ENCODE measurements at places on chromosomes 4 and X. TPM values are rescaled to one million over a fixed set of nuclear protein-coding genes. Genes with fewer than 3 reads are reported as not detected.

Gene NOX1
- not detected for total RNA-seq

Gene GC
- total RNA-seq = not detected

Gene NAAA
- total RNA-seq = 31.6 TPM

Gene TMEM175
- 21.0 TPM for total RNA-seq

Gene SNCA
- total RNA-seq = 0.37 TPM

Gene CT45A5
- total RNA-seq = not detected

Gene AMBN
- total RNA-seq = not detected

DNA sequence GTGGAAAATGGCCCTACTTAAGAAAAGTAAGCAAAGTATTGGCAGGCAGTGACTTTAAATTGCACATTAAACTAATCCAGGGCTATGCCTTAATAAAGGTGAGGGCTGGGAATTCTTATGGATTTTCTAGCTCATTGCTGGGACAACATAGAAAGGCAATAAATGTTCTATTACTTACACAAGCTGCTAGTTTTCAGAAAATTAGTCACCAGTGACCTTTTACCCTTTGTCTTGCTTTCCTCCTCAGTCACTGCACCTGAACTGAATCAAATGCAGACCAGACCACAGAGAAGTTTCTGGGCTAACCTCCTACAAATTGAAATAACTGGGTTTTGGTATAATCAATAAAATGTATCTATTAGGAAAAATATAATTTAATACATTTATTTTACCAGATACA lies 694.4 kb upstream of the FAM241A start:
- DNase-seq = no peak

GRCh38 chr4:180156684-180157083 lies 2086.5 kb upstream of the TENM3 start:
- no peak for DNase-seq

DNA sequence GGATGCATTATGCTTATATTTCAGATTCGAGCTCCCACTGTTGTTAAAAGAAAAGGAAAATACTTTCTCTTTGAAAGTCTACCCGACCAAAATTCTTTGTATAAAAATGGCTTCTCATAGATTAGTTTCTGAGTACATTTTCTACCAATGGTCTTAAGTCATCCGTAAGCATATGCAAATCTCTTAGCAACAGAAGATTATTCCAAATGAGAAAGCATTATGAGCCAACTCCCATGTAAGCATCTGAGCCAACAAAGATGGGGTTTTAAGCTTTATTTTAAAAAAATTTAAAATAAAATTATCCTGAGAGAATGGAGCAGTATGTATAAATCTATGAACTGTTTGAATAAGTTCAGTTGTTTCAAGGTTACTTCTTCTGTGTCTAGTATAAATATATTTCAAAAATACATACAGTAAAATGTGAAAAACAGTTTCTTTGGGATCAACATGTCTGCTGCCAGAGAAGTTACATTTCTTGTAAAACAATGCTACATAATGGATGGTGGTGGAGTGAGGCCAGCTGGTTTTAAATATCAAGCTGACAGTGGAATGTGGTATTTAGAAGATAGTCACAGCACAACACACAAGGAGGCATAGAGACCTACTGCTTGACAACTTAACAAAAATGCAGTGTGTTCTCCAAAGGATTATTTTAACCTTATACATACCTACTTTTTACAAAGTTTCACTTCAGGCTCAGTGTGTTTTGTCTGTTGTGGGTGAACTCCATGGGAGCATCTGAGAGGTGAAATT lies 199.5 kb upstream of the DIPK2B start:
- no peak for DNase-seq

DNA sequence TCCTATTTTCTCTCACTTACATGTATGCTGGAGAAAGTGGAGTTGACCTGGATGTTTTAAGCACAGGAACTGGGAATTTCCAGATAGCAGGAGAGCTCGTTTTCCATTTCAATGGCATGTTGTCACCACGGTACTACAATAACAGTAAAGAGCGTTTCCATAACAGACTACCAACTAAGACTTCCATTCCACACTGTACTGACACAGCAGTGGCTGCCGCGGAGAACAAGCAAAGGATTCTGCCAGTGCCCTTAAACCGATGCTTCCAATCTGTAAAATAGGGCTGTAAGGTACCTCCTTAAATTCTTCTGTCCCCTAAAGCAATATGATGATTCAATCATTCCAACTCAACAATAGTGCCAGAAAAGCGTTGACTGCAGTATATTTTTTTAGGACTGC lies 143.9 kb downstream of the KLHL13 start:
- no peak for DNase-seq

DNA sequence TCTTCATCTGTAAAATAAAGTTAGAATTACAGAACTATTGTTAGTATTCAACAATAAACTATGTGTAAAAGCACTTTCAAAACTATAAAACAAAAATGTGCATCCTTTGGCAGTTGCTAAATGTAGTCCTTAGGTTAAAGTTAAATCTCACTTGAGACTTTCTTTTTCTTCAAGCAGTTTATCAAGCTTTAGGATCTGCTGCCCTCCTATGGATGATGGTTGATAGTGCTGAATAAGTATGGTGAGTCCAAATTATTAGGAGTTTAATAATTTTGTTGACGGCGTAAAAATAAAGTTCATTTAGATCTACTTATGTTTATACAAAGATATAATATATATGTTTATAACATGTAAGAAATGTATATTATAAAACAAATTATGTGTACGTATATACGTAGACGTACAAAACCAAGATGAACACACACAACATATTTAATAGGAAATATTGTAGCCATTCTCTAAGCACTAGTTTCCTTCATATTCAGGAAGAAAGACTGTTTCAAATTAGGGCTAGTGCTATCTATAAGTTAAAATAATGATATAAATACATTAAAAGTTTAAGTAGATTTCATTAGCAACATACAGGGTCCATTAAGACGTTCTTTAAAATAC lies 22.3 kb downstream of the UGT2A2 start:
- DNase-seq = no peak

DNA sequence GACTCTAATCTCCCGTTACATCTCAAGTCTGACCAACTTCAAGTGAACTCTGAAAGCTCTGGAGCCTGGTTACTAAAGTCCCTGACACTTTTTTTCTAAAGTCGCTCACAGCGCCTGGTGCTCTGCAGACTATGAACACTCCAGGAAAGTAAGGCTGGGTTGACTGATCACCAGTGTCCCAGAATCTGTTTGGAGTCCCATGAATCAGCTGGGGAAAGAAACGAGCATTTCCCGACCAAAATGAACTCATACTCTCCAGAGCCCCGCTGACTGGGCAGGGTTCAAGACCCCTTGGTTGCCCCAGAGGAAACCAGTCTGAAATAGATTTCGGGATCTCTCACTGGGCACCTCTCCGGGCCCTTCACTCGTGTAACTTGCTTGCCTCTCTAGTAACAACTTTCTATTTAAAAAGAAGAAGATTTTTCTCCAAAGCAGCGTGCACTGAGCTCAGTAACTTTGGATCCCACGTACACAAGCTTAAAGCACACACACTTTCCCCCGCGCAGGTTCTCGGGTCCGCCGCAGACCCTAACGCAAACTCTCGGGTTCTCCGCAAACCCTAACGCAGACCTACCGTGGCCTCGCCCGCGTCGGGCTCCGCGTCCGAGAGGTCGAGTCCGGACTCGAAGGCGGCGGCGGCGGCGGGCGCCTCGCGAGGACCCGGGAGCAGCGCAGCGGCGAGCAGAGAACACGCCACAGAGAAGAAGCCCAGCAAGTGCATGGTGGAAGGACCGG lies 964 bp downstream of the VEGFC start:
- DNase-seq = no peak

GRCh38 chrX:133685822-133686221 lies 270.5 kb upstream of the GPC4 start:
- DNase-seq = no peak

DNA sequence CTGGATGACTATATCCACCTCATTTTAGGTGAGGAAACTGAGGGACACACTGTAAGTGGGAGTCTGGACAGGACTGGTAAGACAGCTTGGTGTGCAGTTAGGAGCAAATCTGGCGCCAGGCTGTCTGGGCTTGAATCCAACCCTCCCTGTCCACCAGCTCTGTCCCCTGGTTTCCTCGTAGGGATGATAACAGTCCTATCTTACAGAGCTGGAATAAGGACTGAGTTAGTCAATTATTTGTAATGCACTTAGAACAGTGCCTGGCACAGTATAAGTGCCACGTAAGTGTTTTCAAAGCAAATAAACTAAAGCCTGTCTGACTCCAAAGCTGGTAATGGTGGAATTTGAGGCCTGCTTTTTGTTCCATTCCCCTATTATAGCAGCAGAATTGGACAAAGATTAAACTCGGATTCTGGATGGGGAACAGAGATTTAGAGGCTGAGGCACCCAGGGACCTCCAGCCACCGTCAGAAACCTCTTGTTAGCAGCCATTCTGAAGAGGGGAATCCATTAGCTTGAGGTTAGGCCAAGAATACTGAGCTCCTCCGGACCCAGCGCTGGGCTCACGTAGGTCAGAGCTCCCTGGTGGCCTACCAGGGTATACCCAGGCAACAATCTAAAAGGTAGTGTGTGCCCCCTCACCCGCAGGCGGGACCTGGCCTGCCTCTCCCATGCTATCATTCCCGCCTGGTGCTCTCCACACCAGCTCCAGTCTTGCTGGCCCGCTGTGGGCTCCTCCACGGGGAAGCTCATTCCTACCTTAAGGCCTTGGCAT lies 102.1 kb downstream of the UCHL1 start:
- no peak for DNase-seq

DNA sequence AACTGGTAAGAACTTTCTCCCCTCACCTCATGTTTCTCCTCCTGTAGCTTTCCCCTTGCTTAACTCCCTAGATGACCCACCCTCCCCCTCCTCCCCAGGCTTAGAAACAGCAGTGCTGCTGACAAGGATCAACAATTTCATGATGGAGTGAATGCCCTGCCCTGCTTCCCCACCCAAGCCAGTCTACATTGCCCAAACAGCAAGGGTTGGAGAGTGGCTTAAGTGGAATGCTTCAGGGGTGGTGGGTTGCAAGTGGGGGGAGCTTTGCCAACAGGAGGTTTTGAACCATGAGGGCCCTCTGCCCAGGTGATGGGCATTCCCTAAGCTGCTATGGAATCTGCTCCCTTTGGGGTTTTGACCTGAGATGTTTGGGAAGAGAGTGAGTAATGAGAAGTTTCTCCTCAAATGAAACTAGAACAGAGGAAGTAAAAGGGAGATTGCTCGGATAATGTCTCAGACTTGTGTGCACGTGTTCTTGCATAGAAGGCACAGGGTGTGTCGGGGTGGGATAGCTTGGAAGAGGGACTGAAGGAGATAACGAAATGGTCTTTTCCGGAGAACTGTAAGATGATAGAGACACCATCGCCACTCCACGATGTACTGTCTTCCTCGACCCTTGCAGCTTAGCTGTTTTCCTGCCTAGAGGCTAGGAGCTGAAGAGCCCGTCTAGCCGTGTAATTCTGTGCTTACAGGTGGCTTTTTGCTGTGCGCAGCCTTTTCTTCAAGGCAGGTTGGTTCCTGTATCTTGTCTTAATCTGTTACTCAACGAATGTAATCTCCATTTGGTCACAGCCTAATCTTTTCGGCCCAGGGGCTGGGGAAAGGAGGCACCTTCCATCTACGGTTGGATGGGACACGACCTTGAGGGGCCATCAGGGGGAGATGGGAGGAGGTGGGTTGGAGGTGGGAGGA lies 10.1 kb downstream of the GDPD2 start:
- no peak for DNase-seq
